ENCODE measurements at places on chromosomes 12 and 14.

DNA sequence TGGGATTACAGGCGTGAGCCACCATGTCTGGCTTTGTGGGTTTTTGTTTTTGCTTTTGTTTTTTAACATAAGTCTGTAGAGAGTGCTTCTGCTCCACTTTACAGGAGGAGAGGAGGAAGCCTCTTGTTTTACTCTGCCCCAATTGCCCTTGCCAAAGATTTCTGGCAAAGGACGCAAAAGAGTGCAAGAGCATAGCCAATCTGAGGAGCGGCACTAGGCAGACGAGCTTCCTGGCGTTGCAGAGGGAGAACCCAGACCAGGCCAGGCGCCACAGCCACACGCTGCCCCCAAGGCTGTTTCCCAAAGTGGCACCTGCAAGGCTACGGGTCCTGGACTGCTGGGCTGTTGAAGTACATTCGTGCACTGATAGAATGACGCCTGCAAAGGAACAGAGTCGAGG, 96.2 kb downstream of the BBS10 start:
- DNase-seq: no peak

- DNase-seq: no peak
Measured at GRCh38 chr12:42557586-42558172, 31.9 kb downstream of the PRICKLE1 start.

DNA sequence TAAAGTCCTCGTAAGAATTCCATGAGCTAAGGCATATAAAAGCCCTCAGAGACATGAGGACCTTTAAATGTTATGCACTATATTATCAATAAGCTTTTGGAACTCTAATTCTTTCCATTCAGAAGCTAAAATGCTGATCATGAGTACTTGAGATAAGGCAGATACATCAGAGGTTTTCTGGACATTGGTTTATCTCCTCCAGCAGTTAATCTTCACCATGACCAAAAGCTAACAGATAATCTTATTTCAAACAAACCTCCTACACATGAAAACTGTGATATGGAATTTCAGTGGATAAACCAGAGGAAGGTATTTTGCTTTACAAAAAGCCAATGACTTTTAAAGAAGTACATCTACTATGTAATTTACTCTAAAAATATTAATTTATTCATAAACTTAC, 97.9 kb upstream of the BBS10 start:
- no peak for DNase-seq

- no peak for DNase-seq
Measured at GRCh38 chr12:79021021-79021420, 156.4 kb downstream of the SYT1 start.

GRCh38 chr14:104196461-104197140, 58.2 kb downstream of the KIF26A start:
- no peak for DNase-seq

DNA sequence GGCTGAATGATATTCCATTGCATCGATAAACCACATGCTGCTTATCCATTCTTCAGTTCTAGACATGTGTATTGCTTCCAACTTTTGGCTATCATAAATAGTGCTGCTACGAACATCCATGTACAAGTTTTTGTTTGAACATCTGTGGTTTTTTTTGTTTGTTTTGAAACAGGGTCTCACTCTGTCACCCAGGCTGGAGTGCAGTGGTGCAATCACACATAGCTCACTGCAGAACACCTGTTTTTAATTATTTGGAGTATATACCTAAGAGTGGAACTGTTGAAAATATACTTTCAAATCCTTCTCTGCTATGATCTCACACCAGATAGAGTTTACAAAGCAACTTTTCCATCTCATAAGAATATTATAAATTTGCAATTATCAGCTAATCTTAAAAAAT, 124.2 kb downstream of the TTC7B start:
- DNase-seq: no peak

GRCh38 chr14:68312884-68313610, 479.8 kb downstream of the ZFP36L1 start:
- DNase-seq: no peak

DNA sequence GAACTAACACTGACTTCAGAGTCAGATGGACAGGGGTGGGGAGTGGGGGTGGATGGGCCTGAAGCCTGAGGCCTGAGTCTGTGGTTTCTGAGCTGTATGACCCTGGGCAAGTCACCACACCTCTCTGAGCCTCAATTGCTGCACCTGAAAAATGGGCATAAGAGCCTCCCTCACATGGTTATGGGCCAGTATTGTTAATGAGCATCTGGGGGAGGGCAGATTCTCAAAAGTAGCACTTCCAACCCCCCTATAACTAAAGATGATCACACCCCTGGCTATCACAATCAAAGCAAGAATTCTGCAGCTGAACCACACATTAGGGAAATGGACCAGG, 168.6 kb downstream of the RBM19 start:
- DNase-seq: no peak

DNA sequence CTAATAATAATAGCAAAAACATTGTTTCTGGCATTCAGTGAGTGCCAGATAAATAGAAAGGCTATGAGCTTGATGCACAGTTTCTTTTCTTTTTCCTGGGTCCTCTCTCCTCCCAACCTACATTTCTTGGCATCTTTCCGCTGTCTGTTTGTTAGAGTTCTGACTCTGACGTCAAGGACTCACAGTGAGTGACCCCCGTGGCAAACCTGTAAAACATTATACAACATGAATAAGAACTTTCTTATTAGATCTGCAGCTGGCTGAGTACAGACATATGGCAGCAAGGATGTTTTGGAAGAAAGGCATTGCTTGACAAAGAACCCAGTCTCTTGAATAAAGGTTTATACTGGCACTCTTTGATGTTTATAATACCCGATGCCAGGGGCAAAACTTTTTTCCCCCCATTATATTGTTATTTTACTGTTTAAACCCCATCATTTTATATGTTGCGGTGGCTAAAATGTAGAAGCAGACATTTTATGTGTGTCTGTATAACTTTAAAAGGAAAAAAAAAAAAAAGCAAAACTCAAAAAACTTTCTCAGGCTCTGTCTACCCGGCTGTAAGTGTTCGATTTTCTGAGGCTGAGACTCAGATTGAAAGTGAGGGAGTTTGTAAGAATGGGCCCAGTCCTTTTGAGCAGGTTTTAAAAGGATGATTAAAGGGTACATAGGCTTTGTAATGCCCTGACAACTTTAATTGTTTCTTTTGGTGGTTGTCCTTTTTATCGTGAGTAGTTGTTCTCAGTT, 159.3 kb downstream of the PDE3A start:
- no peak for DNase-seq

DNA sequence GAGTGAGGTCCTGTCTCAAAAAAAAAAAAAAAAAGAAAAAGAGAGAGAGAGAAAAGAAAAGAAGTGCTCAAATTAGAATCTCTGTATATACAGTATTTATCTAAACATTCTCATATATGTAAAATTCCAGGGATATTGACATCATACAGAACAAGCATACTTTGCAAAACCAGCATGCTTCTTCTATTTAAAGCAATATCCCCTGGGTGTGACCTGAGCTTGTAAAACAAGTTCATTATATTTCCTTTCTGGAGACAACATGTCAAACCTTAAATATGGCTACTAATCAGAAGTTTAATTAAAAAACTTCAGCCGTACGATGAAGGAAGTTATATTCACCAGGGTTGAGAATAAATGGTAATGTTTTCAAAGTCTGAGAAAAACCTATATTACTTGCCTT, 175.8 kb upstream of the HMGA2 start:
- DNase-seq: no peak

DNA sequence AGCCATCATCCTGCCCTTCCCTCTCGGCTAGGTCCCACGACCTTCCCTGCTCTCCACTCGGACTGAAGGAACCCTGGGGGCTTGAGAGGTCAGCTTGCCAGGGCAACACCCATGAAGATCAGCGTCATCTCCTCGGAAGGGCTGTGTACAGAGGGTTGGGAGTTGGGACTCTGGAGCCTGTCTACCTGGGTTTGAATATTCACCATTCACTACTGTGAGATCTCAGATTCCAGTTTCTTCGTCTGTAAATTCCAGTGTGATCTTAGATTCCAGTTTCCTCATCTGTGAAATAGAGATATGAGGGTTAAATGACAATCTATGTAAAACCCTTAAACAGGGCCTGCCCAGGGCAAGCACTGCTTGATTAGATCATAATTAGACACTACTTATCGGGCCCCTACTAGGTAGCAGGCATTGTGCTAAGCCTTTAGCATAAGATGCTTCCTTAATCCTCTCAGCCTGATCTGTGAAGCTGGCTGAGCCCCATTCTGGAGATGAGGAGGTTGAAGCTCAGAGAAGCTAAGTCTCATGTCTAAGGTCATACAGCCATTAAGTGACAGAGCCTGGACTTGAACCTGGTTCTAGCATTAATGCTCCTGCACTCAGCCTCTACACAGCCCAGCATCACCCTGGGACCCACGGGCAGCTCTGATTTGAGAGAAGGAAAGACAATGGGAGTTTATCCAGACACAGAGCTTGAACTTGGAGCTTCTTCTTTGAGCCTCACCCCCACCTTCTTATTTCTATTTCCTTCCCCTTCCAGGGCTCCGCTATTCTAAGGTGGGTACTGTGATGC, 612 bp upstream of the ZDHHC22 start:
- no peak for DNase-seq

- peak; percentile 75 for DNase-seq
Measured at GRCh38 chr12:538731-539539, 79.2 kb downstream of the B4GALNT3 start.

DNA sequence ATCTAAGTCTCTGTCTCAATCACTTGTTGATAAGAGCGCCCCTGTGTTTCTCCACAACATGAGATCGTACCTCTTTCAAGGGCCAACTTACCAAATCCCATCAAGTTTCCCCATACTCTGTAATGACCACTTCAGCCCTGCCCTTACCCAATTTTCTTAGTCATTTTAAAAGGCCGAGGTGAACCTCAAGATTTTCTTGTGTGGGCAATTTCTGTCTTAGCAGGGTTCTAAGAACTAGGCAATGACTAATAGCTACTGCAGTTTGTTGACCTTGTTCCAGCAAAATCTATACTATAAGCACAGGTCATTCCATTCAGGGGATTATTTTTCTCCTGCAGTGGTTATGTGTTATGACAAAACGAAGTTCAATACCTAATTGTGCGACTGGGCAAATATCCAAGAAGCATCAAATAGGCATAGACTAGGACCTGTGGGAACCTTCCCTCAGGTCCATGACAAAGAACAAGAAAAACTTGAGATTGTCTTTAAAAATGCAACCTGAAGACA, 359.8 kb downstream of the PCNX1 start:
- DNase-seq: peak; percentile 83

GRCh38 chr14:27392153-27392552, 794.3 kb upstream of the NOVA1 start:
- DNase-seq: no peak

GRCh38 chr14:37230551-37231194, 32.9 kb downstream of the MIPOL1 start:
- DNase-seq: peak; percentile 31

- no peak for DNase-seq
Measured at GRCh38 chr12:20491290-20491689, 123.0 kb downstream of the PDE3A start.

DNA sequence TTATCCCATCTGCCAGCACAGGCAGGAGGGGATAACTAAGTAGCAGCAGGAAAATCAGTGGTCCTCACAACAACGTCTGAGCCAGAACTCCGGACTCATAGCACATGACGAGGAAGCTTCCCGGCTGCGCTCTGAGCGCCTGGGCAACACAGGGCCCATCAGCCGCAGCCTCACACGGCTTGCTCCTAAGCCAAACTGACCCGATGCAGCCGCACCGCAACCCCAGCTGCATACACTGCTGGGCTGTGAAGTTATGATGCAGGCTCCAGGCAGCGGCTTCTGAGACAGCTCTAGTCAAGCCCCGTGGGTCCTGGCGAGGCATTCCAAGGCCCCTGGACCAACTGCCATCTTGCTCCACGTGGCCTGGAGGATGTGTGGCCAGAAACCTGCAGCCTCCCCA, 28.1 kb downstream of the ZFYVE21 start:
- DNase-seq: no peak

DNA sequence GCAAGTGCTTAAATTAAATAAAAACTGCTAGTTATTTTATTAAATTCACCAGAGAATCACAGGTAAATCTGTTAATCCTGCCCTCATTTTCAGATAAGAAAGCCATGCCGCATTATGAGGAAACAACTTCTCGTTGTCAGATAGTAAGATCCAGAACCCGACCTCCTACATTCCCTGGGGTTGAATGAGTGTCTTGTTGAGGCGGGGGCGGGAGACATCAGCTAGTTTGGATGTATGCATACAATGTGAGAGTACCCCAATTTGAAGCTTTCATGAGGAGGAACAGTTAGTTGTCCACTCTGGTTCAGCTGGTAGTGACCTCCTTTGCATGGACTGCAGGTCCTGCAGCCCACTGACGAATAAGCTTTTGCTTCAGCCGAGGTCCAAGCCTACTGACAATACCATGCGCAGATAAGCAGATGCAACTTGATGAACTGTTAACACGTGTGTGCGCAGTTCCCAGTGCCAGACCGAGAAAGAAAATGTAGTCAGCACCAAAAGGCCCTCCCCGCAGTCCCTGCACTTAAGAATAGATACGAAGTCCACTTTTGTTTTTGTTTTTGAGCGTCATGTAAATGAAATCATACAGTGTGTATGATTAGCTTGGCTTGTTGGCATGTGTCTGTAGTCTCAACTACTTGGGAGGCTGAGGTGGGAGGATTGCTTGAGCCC, 34.9 kb downstream of the EVL start:
- DNase-seq: no peak

GRCh38 chr12:116465856-116466255, 93.3 kb upstream of the MAP1LC3B2 start:
- no peak for DNase-seq

- peak; percentile 71 for DNase-seq
Measured at GRCh38 chr12:54549774-54550451, 512 bp downstream of the PDE1B start.

- DNase-seq: peak; percentile 98
Measured at GRCh38 chr14:90419200-90419599, 22.4 kb downstream of the CALM1 start.

GRCh38 chr12:64019101-64019500, 174.6 kb downstream of the SRGAP1 start:
- no peak for DNase-seq

- DNase-seq: no peak
Measured at GRCh38 chr12:2681450-2682205, 113.1 kb upstream of the FKBP4 start.

- no peak for DNase-seq
Measured at GRCh38 chr14:103086771-103087342, 2.8 kb downstream of the LBHD2 start.

GRCh38 chr12:31220633-31221550, 105.1 kb downstream of the SINHCAF start:
- peak; percentile 43 for DNase-seq

DNA sequence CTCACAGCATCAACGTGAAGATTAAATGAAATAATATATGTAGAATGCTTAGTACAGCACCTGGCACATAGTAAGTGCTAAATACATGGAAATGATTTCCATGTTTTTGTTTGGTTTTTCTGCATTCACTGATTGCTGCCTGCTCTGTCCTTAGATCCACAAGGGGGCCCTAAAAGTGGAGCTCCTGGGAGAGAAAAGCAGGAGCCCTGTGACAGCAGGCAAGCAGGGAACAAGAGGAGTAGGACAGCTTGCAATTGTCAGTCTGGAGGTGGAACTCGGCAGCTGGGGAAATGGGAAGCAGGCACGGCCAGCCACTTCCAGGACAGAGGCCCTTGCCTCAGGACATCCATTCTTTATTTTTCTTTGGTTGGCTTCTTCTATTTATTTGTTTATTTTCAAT, 292.9 kb downstream of the BMP4 start:
- no peak for DNase-seq
